Amygdala (tissue), 56 donors: ENCODE measurements at places on chromosomes 12 and 14.
A peak's percentile ranks its signal among the peaks of the same experiment; 100 is the strongest.

DNA sequence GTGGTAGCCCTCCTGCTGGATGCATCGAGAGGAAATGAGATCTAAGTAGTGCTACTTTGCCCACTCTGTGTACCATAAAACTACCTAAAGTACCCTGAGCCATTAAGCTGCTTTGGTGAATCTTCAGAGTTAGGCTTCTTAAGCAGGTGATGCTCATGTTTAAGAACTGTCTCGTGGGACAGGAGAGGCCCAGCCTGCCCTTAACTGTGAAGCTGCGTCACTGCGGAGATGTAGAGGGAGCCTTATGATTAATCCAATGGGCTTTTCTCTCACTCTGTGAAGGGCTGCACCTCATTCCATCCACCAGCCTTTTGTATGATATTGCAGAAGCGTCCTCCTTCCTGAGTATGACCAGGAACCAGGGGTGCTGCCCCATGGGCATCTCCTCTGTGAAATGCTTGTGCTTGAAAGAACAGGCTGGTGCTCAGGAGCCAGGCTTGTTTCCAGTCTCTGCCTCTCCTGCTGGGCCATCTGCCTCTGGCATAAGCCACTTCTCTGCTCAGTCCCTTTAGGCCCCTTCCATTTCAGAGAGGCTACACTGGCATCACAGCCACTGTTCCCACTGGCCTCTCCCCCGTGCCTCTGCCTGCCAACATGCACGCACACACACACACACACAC is 6.8 kb upstream of the CCDC177 start:
- no peak for DNase-seq

DNA sequence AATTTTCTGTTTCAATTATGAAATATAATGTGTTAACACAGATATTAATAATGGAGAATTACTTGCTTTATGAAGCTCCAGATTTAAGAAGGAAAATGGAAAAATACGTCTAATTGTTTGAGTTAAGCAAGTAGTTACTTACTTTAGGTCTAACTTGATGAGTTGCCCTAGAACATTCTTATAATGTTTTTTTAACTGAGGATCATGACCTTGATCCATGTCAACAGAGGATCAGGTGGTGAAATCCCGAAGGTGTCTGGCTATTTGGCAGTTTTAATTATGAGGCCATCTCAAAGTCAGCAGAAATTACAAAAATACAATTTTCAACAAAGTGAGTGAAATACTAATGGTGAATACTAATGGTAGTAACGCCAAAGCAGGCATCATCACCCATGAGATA is 57.0 kb upstream of the REP15 start:
- no peak for DNase-seq

- no peak for DNase-seq
These were observed 183.3 kb downstream of the PTPRO start for GRCh38 chr12:15505616-15506015.

- DNase-seq, result no peak
These were observed 56.9 kb downstream of the LMNTD1 start for GRCh38 chr12:25496098-25496587.

DNA sequence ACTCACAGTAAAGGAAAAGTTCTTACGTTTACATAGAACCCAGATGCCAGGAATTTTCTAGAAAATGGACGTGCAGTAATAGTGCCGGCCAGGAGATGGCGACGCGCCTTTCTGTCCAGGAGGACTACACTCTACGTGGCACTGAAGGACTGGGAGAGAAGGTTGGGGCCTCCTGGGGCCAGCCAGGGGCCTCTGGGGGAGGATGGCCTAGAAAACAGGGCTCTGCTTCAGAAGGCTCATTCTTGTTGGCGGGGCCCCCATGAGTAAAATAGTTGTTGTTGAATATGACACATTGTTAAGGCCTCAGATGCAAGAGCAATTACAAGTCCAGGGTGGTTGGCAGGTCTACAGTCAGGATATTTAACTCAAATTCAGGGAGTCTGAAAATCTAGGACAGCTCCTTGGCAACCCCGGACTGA is 120.1 kb upstream of the MAX start:
- peak; percentile 59 for DNase-seq

DNA sequence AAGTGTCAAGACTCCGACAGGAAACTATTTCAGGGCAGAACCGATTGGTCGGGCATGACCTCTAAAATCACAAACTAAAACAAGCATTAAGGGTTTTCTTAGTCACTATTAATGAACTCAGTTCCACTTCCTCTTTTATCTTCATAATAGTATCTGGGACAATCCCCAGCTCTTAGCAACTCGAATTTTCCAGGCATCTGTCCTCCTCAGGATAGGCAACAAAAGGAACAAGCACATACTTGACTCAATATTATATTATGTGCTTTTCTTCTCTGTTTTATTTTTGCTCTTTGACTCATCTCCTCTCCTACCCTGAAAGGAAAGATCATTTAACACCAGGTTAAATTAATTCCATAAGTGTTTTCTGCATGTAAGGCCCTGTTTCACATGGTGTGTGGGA is 638.3 kb upstream of the TBX3 start:
- DNase-seq, result no peak
